Mammary epithelial cell (primary cell): ENCODE measurements at places on chromosomes 6 and 20. TPM values are rescaled to one million over a fixed set of nuclear protein-coding genes. Genes with fewer than 3 reads are reported as not detected.

NKX2-2 gene
- total RNA-seq = not detected

NDRG3 gene
- total RNA-seq = 20.8 TPM

IGF2R gene
- total RNA-seq = 120 and 222 TPM in 2 replicates

PI16 gene
- not detected in 2 replicates for total RNA-seq

MAK gene
- 0.12 TPM in 1 of 2 replicates, not detected in the other for total RNA-seq

POU5F1 gene
- total RNA-seq = 2.3 and 3.6 TPM in 2 replicates

SPATA25 gene
- total RNA-seq = 0.99 and 1.1 TPM in 2 replicates

ILRUN gene
- 67.3 and 72.6 TPM in 2 replicates for total RNA-seq

GRCh38 chr6:93013054-93013453 is 406.3 kb downstream of the EPHA7 start:
- DNase-seq = no peak

DNA sequence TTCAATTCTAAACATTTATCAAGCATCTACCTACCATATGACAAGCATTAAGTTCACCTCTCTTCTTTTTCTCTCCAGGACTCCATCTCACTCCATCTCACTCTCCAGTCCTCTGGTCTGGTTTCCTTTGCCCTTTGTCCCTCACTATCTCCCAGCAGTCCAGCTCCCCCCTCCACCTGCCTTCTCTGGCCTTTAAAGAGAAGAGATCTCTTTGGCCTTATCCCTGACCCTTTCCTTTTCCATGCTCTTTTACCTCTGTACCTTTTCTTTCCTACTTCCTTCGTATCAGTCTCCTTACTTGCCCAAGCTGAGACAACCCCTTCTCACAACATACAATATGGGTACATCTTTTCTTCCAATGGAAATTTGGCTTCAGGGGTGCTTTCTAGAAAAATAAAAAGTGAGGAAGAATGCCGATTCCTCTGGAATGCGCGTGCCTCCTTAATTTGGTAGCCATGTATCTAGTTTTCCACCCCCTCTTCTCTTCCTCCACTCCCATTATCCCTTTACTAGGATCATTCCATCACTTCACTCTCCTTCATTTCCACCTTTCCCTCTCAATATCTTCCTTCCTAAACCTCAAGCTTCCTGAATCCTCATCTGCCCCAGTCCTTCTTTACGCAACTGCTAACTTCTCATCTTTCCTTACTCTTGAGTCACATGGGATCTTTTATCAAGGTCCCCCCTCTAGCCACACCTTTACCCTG is 745 bp upstream of the AGPAT1 start:
- DNase-seq = peak; percentile 76

DNA sequence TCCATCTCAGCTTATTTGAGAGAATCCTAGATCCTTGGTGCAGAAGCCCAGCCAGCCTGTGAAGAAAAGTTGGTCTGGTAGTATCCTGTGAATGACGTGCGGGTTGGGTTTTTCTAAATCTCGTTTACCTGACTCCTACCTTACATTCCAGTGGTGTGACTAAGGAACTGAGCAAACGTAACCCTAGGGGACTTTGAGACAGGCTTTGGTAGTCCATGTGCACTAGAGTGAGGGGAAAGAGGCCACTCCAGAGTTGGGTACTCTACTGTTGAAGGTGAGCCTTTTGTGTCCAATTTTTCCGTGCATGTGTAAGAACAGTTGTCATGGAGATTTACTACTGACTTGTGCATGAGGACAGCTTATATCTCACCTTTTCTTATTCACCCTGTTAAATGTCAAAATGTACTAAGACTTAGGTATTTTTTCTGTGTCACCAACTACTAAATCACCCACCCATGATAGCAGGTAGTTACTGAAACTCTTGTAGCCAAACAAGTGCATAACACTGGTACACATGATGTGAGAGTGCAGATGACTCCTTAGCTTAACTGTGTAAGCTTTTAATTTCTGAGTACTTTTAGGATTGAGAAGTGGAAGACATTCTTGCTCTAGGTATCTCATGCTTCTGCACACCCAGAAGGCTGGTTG is 26.3 kb upstream of the PLCG1 start:
- peak; percentile 58 for DNase-seq

- peak; percentile 72 for DNase-seq
Observed at GRCh38 chr6:9540534-9541126, 874.2 kb downstream of the TFAP2A start.

- no peak for DNase-seq
Observed at GRCh38 chr20:57774111-57774880, 64.5 kb upstream of the PMEPA1 start.

DNA sequence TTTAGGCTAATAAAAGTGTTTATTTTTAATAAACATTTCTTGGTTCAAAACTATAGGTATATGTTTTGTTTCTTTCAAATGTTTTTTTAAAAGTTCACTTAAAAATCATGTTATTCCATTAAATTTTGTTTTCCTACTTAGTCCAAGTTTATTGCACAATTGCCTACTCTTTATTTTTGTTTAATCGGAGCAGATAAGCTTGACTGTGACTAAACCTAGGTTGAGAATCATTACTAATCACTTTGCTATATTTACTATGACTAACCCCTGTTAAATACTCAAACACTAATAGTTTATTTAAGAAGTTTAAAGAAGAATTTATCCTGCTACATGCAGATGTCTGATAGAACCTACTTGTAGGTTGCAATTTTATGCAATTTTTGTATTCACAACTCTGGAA is 18.8 kb downstream of the MAP3K4 start:
- peak; percentile 45 for DNase-seq

DNA sequence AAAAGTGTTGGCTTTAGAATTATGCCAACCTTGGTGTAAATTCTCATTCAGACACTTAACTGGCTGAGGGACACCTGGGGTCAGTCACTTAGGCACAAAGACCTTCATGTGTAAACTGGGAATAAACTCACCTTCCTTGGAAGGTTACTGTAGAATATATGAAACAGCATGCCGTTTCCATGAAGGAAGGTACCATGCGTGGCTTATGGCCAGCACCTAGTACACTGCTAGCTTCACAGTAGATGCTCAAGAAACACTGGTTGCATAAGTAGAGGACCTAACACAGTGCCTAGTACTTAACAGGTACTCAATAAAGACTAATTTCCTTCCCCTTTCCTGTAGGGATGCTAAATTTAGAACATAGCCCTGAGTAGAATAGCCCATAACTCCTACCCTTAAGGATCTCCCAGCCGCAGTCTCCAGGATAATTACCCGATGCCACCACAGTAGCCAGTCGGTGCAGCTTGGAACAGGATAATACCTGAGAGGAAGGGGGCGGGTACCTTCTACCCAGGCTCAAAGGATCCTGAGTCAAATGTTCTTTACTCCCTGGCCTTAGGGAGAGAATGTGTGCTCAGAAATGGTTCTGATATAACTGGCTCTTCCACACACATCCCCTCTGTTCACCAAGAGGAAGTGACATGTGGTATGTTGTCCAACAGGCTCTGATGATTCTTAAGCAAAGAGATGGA is 3.6 kb downstream of the BCL2L1 start:
- DNase-seq = peak; percentile 85

GRCh38 chr6:3323696-3324261 is 65.0 kb downstream of the PSMG4 start:
- no peak for DNase-seq

DNA sequence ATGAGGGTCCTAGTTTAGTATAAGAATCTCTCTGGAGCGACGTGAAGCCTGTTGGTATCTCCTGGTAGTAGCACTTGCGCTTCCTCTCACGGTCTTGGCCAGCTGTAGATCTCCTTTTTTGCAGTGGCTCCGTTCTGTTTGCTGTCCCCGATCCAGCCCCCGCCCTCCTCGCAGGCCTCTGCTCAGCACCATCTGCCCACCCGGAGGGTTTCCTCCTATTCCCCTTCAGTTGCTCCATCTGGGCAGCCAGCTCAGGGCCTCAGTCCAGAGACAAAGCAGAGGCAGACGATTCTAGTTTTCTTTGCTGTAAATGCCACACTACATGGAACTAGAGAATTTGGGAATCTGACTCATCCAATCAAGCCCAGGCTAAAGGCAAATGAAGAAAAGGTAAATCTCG is 126.6 kb downstream of the TIAM2 start:
- no peak for DNase-seq

DNA sequence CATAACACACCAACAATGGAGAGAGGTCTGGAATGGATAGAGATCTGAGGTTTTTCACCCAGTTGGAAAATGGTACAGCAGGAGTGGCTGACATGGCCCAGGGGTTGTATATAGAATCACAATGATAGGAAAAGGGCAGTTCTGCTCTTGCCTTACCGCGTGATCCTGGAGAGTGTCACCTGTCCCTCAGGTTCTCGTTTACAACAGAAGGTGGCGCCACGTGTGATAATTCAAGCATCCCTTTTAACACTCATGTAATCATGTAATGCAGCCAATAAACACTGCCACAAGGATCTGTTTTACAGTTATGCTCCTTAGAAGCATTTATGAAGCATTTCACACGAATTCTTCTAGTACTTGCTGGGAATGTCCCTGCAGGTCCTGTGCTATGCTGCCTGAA is 12.9 kb upstream of the WFDC2 start:
- peak; percentile 40 for DNase-seq

GRCh38 chr6:43120944-43121913 is 45.1 kb downstream of the PTK7 start:
- peak; percentile 93 for DNase-seq

DNA sequence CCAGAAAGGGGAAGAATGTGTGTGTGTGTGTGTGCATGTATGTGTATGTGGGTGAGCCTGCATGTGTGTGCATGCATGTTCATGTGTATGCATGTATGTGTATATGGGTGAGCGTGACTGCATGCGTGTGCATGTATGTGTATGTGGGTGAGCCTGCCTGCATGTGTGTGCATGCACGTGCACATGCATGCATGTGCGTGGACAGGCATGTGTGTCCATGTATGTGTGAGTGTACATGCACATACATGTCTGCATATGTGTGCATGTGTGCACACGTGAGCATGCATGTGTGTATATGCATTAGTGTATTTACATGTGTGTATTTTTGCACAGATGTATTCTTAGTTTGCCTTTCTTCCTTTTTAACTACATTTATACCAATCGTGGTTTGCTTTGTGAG is 601.5 kb downstream of the QKI start:
- no peak for DNase-seq

DNA sequence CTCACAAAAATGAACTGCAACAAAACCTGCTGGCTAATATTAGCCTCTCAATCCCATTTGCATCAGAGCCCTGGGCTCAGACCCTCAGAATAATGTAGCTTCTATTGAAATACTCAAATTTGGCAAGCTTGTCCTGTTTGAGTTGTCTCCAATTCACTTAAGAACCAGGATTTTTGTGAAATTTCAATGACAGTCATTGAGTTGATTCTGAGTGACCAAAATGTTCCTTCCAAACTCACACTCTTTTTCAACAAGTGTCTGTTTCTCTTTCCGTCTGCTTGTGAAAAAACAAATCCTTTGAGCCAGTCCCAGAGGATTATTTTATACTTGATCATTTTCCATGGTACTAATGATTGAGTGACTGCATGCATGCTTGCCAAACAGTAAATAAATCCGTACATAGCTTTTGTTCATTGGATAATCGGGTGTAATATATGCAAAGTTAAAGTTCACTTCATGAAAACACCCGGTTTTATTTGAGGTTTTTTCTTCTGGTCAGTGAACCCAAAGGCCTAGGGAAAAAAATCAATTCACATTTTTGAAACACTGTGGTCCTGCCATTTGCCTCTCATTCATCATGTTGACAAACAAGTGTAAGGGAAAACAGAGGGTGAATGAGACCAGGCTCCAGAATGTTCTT is 16.4 kb upstream of the SLC22A2 start:
- DNase-seq = no peak

DNA sequence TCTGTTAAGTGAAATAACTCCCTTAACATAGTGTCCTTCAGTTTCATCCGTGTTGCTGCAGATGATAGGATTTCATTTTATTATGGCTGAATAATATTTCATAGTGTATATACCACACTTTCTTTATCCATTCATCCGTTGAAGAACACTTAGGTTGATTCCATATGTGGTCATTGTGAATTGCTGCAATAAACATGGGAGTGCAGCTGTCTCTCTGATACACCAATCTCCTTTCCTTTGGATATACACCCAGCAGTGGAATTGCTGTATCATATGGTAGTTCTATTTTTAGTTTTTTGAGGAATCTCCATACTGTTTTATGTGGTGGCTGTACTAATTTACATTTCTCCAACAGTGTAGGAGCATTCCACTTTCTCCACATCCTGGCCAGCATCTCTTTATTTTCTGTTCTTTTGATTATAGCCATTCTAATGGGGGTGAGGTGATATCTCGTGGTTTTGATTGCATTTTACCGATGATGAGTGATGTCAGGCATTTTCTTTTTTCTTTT is 193.2 kb downstream of the SLC16A10 start:
- no peak for DNase-seq

DNA sequence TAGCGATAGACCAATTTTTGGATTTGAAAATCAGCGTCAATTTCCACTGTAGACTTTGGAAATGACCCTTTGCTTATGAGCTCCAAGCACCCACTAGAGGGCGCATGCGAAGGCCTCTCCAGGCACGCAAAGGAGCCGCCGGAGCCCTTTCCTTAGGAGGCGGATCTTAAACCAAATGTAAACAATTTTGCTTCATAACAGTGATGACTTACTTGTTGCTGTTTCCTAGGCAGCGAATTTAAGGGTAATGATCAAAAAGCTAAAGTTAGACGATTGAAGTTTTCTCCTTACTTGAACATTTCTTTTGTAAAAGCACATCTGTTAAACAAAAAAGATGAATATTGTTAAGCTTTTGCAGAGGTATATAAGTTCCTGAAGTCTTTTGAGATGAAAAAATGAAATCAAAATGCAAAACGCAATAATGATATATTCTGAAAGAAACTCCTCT is 29.2 kb upstream of the EXOC2 start:
- DNase-seq = peak; percentile 65

- no peak for DNase-seq
Observed at GRCh38 chr6:108052706-108053105, 21.8 kb downstream of the OSTM1 start.

- DNase-seq = peak; percentile 30
Observed at GRCh38 chr6:128659878-128660622, 139.7 kb upstream of the PTPRK start.

GRCh38 chr6:34207695-34208443 is 28.8 kb upstream of the HMGA1 start:
- no peak for DNase-seq

- no peak for DNase-seq
Observed at GRCh38 chr6:168084465-168085160, 5.6 kb upstream of the FRMD1 start.

DNA sequence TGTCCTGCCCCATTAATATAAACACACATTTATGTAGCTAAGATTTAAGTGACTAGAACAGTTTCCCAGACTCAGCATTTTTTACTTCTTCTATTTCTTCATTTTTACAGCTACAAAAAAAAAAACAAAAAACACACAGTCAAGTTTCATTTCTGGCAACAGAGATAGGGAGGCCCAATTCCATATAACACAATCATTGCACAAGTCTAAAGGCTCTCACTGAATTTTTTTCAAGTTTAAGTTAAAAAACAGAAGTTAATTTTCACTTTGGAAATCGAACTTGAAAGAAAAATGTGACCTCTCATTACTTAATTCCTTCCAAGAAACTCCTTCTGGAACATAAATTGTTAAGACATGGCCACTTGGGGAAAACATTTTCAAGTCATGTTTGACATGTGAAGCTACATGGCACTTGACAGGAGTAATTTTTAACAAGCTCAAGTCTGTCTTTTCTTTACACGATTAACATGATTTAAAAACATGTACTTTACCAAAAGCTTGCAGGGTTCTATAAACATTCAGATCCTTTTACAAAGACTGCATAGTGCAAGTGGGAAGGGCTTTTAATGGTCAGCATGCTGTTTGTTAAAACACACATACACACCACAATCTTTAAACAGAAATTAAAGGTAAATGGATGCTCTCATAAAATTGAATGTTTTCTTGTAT is 100.1 kb upstream of the CCDC28A start:
- no peak for DNase-seq

- DNase-seq = no peak
Observed at GRCh38 chr6:20566109-20566508, 31.9 kb downstream of the CDKAL1 start.
